CD4-positive, alpha-beta T cell treated with Interleukin-17A for 4 hours (primary cell): ENCODE measurements at places on chromosomes 6 and 20.
A peak's percentile ranks its signal among the peaks of the same experiment; 100 is the strongest.

- DNase-seq, result no peak
These were observed 717.8 kb downstream of the EPM2A start for GRCh38 chr6:145017516-145017915.

GRCh38 chr20:37240337-37241067, 21.1 kb downstream of the GHRH start:
- DNase-seq, result no peak

- no peak for DNase-seq
These were observed 256.6 kb downstream of the RFPL4B start for GRCh38 chr6:112603726-112604125.

DNA sequence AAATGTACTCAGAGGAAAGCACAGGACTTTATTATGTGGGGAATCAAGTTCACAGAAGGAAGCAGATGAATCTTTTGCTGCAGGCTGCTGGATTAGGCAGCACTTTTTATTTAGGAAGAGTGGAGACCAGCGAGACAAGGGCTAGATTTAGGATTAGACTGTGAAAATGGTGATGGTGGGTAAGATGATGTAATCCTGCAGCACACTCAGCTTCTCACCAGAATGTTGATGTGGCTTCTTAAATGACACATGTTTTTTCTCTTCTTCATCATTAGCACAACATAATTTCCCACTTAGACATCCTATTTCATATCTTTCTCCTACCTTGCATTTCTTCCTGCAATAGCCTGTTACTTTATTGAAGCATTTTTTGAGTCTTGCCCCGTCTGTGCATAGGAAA, 1.8 kb downstream of the DEFB128 start:
- DNase-seq, result no peak

GRCh38 chr6:9233686-9234085, 798.3 kb upstream of the SLC35B3 start:
- DNase-seq, result no peak

- no peak for DNase-seq
These were observed 157.4 kb upstream of the BMP5 start for GRCh38 chr6:56032715-56033260.

DNA sequence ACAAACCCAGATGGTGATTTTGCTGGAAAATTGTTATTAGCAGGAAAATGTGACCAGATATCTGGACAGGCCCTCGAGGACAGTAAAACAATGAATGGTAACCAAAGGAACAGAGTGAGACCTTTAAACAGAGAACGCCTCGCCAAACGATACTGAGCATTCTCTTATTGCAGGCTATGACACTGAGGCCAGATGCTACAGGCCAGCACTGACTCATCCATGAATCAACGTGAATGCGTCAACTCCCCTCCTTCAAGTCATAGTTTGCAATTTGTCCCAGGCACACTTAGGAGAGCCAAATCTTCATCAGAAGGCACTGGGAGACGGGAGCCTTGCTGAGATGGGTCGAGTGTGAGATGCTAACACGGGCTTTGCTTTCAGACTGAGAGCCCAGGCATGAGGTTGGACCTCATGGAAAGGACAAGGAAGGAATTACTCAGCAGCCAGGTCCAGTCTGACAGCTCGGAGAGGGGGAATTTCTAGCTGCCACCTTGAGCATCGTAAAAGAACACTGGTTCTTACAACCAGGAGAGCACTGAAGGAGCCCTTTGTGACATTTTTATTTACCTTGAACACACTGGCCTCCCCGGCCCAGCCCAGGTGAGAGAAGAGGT, 60.7 kb downstream of the BMP7 start:
- no peak for DNase-seq

DNA sequence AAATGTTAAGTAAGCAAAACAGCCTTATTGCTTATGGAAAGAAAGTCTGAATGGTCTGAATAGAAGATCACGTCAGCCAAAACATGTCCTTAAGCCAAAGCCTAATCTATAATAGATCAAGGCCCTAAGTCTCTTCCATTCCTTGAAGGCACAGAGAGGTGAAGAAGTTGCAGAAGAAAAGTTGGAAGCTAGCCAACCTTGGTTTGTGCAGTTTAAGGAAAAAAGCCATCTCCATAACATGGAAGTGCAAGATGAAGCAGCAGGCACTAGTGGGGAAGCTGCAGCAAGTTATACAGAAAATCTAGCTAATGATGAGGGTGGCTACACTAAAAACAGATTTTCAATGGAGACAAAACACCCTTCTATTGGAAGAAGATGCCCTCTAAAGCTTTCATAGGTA, 29.1 kb downstream of the LRRN4 start:
- DNase-seq, result no peak

DNA sequence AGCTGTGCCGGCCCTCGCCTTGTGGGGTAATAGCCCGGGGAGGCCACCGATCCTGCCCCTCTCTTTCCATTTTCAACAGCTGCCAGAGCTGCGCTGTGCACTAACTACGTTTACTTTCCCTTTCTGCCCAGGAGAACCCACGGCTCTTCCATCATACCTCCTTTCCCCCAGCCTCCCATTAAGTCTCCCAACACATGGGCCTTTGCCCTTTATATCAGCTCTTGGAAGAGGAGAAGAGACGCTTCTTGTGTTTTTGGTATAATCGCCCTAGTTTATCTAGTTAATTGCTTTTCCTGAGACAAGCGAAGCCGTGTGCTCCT, 637 bp downstream of the UBR2 start:
- DNase-seq, result no peak

DNA sequence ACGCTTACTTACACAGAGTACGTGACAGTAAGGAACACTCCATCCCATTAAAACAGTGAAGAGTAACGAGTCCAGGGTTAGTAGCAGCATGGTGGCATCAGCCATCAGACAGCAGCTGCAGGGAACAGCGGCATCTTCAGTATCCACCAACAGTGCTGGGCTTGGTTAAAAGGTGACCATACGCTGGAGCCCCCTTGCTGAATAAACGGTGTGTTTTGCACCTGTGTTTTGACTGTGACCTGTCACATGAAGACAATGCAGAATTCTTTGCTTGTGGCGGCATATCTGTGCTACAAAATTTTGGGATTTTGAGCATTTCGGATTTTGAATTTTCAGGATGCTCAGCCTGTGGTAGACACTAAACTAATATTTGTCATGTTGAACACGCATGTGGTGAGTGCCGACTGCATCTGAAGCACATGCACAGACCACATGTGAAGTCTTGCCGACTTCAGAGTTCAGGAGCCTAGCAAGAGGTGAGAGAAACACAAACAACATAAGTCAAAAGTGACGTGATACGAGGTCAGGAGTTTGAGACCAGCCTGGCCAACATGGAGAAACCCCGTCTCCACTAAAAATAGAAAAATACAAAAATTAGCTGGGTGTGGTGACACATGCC, 69.3 kb upstream of the FRMD1 start:
- DNase-seq, result no peak

DNA sequence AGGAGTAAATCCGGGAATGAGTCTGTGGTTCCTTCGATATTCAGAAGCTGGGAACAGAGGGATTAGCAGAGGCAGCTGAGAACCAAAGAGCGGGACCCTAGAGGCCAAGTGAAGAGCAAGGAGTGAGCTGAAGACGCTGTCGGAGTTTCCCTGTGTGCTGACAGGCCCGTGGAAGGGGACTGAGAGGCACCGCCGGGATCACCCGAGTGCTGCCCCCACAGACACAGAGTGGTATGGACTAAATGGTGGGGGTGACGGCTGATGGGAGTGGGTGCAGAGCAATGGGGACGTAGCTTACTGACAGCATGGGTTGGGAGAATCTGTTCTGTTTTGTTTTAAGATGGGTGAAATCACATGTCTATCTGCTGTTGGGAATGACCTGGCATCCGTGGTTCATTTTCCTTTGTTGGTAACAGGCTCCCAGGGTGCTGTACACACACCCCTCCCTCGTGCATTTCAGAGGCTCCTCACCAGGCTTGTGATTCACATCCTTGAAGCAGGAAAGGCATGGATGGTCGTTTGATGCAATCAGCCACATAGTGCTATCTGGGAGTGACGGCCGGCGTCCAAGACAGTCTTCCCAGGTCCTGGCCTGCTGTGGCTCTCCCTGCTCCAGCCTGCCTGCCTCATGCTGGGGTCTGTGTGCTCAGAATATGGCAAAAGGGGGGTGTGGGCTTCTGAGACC, 97.4 kb downstream of the THBS2 start:
- no peak for DNase-seq

GRCh38 chr6:10451828-10452509, 37.1 kb upstream of the TFAP2A start:
- no peak for DNase-seq

- peak; percentile 28 for DNase-seq
These were observed 54.4 kb upstream of the CEP85L start for GRCh38 chr6:118705544-118706491.

DNA sequence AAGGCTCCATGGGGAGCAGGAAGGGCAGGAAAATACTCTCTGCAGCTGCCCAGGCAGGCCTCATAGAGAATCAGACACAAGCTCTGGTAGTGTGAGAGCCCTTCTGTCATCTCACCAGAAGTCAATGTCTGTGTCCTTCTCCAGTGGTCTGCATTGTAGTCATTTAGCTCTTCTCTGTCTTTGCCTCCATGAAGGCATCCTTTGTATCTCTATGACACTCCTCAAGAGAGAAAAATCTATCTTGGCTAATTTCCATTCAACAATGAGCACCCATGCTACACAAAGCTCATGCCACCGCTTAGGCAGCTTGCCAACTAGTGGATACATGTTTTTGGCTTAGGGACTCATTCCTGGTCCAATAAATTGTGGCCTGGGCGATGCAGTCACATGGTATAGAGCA, 92.1 kb downstream of the RNF217 start:
- DNase-seq, result no peak

GRCh38 chr6:5103250-5103649, 18.1 kb downstream of the PPP1R3G start:
- DNase-seq, result no peak

DNA sequence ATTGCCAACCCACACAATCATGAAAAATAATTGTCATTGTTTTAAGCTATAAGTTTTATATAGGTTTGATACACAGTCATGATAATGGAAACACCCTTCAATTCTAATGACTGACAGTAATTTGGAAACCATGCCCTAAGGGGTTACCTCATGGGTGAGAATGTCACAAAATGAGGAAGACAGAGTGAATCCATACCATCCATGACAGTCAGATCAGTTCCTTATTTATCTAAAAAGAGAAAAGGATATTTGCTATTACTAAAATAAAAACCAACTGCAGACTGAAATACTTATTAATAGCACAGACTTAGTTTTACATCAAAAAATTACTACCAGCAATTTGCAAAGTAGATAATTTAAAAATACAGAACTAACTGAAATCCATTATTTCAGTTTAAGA, 437.8 kb downstream of the UTRN start:
- DNase-seq, result no peak

- DNase-seq, result no peak
These were observed 23.9 kb upstream of the C6orf141 start for GRCh38 chr6:49526598-49526997.

DNA sequence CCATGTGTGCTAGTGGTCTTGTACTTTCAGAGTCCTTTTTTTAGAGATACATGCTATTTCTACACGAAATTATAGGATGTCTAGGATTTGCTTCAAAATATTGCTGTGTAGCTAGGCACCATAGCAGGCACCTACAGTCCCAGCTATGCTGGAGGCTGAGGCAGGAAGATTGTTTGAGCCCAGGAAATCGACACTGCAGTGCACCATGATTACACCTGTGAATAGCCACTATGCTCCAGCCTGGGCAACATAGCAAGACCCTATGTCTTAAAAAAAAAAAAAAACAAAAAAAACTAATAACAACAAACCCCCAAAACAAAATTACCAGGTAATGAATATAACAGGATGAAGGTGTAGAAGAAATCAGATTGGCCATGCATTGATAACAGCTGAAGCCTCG, 121.7 kb downstream of the NFATC2 start:
- DNase-seq, result no peak

DNA sequence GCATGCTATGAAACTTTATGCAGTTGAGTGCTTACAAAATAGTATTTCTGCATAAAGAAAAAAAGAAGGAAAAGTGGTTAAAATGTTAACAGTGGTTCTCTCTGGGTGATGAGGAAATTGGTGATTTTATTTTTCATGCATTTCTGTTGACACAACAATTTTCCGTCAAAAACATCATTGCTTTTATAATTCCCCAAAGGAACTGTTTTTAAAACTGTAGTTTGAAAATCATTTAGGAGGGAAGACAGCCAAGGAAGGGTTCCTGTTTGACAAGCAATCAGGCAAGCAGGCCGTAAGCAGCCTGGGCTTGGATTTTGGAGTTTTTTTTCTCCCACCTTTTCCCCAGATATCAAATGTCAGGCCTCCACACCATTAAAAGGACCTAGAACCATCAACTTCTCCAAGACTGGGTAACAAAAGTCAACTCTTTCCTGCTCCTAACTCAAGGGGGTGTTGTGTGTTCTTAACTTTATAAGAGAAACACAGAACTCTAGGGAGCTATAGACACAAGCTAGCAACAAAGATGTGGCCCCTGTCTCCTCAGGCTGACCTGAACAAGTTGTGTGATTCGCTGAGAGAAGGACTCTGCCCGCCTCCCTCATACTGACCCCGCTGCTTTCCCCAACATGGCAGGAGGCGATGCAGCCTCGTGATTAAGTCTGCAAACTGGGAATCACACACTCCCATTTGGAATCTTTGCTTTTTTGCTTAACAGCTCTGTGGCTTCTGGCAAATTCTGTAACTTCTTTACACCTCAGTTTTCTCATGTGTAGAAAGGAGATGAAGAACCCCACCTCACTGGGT, 146.6 kb downstream of the BCAS1 start:
- DNase-seq, result no peak

DNA sequence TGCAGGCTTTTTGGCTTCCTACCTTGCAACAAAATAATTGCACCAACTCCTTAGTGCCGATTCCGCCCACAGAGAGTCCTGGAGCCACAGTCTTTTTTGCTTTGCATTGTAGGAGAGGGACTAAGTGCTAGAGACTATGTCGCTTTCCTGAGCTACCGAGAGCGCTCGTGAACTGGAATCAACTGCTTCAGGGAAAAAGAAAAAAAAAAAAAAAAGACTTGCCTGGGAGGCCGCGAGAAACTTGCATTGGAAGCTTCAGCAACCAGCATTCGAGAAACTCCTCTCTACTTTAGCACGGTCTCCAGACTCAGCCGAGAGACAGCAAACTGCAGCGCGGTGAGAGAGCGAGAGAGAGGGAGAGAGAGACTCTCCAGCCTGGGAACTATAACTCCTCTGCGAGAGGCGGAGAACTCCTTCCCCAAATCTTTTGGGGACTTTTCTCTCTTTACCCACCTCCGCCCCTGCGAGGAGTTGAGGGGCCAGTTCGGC, 420 bp downstream of the SOX4 start:
- peak; percentile 15 for DNase-seq

GRCh38 chr6:45447716-45448115, 70.0 kb upstream of the SUPT3H start:
- no peak for DNase-seq

DNA sequence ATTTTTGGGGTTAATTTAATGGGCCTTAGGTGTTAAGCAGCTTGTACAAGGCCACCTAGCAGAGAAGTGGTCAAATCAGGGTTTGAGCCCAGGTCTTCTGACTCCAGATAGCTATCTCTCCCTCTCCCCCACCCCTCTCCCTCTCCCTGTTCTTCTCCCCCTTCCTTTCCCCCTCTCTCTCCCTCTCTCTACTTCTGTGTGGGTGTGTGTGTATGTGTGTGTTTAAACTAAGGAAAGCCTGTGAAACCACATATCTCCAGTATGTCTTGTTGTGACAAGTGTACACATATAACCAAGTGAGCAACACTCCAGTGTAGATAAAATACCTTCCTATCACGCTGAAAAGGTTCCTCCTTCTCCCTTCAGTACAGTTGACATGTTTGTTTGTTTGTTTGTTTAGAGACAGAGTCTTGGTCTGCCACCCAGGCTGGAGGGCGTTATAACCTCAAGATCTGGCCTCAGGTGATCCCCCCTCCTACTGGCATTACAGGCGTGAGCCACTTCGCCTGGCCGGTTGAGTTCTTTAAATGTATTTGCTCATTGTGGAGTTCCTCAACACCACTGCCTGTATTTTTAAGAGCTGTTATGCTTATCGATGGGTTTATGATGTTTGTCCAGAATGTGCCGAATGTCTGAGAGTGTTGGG, 140.4 kb downstream of the JARID2 start:
- no peak for DNase-seq
